D721Med (cell line): ENCODE measurements at places on chromosomes 2 and 18.

DNA sequence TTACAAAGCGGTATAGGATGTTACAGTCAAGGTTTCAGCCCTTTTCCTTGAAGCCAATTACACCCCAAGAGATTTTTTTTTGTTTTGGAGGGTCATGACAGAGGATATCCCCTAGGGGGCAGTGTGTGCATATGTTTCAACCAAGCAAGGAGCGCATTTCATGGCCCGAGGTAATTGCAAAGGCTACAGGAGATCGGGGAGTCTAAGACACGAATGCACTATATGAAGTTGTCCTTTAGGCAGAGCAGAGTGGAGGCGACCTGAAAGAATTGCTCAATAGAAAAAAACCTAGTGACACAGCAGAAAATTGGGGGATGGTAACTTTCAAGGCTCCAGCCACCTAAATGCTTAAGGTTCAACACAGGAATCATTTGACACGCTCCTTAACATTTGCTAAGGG is 219.8 kb upstream of the PARD3B start:
- peak; percentile 24 for DNase-seq

DNA sequence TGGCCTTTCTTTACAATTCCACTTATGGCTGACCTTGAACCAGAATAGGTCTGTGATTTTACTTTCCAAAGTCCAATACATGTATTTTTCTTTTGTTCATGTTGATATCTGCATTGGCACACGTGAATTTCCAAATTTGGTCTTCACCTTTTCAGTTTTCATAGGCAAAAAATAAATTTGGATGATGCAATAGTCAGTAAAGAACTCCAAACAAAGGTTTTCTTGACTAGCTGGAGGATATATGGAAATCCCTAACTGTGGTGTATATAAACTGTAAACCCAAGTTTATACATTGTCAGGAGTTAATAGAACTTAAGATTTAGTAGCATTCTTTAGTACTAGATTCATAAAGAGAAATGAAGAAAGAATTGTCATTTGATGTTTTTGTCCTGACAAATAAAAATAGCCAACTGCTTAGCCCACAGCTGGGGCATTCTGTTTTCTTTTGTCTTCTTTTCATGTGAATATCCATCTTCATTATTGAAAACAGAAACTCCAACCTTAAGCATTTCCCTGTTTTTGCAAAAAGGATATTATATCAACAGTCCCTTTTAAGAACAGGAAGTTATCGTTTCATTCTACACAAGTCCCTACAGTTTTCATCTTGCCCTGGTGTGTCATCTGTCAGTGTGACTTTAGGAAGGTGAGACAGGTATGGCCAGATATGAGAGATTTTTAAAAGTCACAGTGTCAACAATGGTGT is 132.9 kb downstream of the BCL2 start:
- no peak for DNase-seq

DNA sequence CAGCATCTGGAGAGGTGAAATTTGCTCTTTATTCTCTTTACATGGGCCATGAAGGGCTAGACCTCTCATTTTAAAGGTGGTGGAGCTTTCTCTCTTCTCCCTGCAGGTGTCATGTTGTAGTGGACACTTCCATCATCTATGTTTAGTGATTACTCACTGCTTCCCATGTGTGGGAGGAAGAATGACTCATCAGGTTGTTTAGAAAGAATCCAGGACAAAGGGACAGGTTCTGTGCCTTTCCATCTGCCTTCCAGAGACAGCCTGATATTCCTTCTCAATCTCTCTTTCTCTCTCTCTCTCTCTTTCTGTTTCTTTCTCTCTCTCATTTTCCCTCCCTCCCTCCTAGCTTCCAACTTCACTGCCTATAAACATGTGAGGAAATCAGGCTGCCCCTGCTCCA is 38.7 kb downstream of the SCG2 start:
- DNase-seq = no peak

GRCh38 chr2:233430081-233430480 is 75.8 kb downstream of the DGKD start:
- DNase-seq = no peak

- no peak for DNase-seq
Measured at GRCh38 chr2:151106805-151107506, 154.7 kb downstream of the RBM43 start.

- DNase-seq = no peak
Measured at GRCh38 chr2:110973262-110973661, 147.5 kb upstream of the BCL2L11 start.

GRCh38 chr2:227759411-227760118 is 13.9 kb downstream of the SCYGR8 start:
- DNase-seq = no peak
